ENCODE measurements at places on chromosomes 5 and 9.

GRCh38 chr9:113995401-113995800 lies 82.7 kb downstream of the AMBP start:
- DNase-seq: no peak

GRCh38 chr5:122258241-122258640 lies 53.8 kb upstream of the SNCAIP start:
- DNase-seq: no peak

GRCh38 chr5:96933764-96934707 lies 1.8 kb upstream of the LNPEP start:
- DNase-seq: no peak

DNA sequence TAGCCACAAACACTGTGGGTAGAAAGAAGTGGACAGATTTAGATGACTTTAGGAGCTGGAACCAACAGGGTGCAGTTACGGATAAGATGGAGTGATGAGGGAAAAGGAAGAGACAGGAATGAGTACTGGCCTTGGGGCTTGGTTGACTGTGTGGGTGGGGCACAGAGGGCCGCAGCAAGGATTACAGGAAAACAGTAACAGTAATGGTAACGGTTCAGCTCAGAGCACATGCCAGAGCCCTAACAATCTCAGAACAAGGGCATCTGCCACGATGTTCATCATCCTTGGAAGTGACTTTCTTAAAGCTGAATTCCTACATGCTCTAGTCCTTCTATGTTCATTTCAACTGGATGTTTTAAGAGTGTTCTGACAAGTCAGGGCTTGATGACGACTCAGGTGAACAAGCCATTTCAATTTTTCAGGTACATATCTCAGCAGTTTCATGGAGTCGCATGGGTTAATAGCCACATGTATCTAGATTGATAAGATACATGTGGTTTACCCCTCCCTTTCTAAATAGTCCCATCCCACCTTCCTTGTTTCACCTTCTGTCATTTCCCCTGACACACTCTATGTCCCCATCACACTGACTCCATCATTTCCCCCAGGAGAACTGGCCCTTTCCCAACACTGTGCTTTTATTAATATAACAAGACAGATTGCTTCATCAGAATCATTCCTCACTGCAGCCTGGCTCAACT lies 65.0 kb downstream of the CEMIP2 start:
- no peak for DNase-seq

DNA sequence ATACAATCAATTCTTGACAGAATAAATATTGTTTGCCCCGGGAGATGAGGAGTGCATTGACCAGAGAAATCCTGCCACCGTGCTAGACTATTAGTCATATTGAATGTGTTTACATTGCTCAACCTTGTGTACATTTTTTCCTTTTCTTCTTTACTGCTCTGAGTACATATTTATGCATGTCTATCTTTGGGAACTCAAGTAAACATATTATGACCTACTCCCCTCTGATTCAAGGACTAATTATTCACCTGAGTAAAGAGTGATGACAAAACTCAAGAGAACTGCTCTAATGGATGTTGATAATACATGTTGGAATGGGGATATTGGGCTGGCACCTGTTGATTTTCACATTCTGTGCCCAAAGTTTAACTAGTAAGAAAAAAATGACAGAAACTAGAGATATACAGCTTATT lies 3.9 kb upstream of the SPINK1 start:
- DNase-seq: no peak

All from NCI-H1048 (cell line).